ENCODE measurements at places on chromosomes 12 and 14.

GRCh38 chr12:23927907-23928306, 21.6 kb downstream of the SOX5 start:
- no peak for DNase-seq

DNA sequence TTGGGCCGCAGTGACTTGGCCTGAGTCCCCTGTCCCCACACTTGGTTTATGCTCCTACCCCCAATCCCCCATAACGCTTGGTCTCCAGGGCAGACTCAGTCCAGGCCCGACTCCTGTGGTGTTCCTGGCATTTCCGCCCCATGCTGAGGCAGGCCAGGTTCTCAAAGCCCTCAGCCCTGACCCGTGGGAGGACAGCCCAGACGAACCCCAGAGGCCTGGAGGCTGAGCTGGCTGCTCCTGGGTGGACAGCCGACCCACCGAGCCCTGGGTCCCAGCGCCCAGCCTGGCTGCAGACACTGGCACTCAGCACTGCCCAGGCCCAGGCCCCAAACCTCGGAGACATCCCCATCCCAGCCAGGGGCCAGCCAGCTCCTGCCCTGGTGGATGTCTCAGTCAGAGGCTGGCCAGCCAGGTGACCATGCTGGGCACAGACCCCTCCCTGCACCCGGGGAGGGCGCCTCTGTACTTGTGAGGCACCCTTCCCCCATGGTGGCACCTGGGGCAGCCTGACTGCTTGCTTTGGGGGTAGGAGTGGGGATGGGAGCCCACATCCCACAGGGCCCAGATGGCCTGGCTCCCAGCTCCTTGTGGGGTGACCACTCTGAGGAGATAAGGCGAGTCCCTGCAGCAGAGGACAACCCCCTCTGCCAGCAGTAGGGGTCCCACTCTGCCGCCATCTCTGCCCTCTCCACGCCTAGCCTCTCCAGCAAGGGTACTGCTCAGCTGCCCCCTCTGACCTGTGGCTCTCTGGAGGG, 1.4 kb downstream of the PLD4 start:
- peak; percentile 87 for DNase-seq

DNA sequence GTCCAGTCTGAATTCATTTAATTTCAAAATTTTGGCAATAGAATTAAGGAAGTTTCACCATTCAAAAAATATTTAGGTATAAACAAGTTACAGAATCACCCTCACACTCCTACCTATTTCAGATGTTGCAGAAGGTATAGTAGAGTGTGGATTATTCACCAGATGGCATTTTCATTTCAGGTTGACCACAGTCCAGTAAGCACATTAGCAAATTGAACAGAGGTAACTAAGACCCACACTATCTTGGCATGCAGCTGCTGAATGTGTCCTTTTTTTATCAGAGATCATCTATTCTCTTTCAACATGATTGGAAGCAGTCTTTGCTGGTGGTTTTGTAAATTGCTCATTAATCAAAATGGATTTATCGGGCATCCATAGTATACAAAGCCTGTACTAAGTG, 151.8 kb upstream of the GARIN6 start:
- no peak for DNase-seq

- DNase-seq, result peak; percentile 60
Observed at GRCh38 chr14:101500681-101501080, 60.6 kb upstream of the DIO3 start.

DNA sequence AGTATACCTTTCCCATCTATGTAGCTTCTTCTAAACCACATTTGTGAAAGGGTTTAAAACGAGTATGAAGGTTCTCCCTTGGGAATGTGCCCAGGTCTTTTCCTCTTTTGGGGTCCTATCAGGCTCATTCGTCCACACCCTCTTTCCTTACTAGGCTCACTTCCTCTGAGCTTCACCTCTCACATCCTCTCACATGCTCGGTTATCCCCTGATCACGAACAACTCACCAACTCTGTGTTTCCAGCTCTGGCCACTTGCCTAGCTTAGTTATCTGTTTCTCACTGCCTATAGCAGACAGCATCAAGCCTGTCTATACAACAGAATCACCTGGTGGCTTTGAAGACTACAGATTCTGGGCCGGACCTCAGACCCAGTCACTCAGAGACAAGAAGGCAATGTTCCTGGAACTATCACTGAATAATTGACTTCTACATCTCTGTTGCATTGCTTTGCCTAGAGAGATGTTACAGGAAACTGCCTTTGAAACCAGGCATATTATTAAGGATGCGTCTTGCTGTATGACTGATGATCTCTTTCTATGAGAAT, 158.2 kb downstream of the FOXN3 start:
- DNase-seq, result no peak

DNA sequence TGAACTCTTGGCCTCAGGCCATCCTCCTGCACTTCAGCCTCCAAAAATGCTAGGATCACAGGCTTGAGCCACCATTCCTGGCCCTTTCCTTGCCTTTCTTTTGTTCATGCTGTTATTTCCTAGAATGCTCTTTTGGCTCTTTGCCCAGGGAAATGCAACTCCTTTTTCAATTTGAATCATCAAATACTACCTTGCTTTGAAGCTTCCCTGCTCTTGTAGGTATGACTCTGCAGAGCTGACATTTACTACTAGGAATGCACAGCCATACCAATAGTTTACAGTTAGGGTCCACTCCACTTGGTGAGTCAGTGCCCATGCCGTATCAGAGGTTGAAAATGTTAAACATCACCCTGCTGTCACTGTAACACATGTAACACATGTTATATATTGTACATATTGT, 107.0 kb upstream of the CRY1 start:
- DNase-seq, result no peak

DNA sequence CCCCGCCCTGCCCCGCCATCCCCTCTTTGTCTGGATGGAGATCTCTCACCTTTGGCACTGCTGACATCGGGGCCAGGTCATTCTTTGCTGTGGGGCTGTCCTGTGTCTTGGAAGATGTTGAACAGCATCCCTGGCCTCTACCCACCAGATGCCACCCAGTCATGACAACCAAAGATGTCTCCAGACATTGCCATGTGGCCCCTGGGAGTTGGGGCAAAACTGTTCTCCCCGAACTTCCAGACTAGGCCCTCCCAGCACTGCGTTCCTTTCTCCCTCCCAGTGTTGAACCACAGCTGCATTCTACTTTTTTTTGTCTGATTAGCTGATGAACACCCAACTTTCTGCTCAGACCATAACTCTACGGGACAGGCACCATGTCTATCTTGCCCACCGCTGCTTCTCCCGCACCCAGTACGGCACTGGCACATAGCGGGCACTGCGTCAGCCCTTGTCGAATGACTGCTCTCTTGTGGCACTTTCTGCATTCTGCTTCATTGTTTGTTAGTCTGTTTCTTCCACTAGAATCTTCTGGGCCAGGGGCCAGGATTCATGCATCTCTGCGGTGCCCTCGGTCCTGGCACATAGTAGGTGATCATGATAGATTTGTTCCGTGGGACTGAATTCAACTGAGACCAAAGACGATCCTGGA, 13.1 kb upstream of the MYL2 start:
- DNase-seq, result peak; percentile 69

GRCh38 chr12:112328456-112329124, 53.6 kb downstream of the HECTD4 start:
- DNase-seq, result no peak

DNA sequence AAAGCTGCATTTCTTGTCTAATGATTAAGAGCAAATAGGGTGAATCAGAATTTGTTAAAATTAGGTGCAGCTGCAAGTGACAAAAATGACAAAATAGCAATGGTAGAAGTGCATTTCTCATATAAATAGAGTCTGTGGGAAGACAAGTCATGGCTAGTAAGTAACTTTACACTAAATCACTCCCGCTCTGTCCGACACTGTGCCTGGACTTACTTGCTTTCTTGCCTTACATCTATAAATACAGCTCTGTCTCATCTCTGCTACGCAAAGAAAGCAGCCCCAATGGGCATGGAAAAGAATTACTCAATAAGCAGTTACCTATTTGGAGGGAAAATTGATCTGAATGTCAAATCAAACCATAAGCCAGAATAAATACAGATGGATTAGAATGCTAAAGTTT, 245.4 kb upstream of the KRR1 start:
- DNase-seq, result no peak

GRCh38 chr14:81400202-81400678, at the start of gene STON2:
Gene STON2 (minus strand): TSS chr14:81400324. CDS start chr14:81398382, 1,942 bp downstream.
- no peak for DNase-seq

- no peak for DNase-seq
Observed at GRCh38 chr12:5348491-5348890, 83.4 kb upstream of the NTF3 start.

- DNase-seq, result peak; percentile 18
Observed at GRCh38 chr14:90839889-90840266, 23.6 kb upstream of the TTC7B start.

DNA sequence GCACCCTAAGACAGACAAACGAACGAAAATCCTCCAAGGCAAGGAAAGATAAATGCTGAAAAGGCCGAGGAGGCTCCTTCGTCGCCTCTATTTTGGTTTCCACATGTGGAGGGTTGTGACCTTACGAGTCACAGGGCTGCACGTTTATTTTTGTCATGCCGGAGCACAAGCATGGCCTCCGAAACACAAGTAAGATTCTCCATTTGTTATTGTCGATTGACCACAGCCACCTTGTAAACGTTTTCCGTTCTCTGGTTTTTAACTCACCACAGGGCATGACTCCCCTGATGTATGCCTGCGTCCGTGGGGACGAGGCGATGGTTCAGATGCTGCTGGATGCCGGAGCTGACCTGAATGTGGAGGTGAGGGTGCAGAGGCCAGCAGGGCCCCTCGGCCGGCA, 73.1 kb upstream of the PWP1 start:
- no peak for DNase-seq

DNA sequence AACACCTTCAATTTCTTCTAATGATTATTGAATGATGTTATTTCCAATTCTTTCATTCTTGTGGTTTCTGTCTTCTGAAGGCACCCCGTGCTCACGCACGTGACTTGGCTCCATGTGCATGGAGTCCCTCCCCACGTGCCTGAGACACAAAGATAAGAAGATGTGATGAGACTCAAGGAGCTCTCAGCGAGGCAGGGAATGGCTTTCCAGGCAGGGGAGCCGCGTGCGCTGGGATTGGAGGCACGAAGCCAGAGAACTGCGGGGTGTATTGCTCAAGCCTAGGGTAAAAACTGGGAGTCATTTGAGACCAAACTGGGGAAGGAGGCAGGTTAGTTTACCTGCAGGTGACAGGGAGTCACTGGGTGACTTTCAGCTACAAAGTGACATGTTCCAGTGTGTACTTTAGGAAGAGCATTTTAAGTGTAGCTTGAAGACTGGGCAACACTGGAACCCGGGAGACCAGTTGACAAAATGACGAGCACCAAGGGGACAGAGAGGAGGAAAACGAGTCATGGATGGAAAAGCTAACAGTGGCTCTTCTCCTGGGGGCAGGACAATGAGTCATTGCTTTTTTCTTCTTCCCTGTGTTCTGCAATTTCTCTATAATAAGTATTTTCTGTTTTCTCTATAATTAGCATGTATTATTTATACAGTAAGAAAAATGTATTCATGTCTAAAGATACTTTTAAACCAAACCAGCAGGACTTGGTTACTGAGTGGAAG, 311.7 kb upstream of the FKBP4 start:
- DNase-seq, result peak; percentile 86

DNA sequence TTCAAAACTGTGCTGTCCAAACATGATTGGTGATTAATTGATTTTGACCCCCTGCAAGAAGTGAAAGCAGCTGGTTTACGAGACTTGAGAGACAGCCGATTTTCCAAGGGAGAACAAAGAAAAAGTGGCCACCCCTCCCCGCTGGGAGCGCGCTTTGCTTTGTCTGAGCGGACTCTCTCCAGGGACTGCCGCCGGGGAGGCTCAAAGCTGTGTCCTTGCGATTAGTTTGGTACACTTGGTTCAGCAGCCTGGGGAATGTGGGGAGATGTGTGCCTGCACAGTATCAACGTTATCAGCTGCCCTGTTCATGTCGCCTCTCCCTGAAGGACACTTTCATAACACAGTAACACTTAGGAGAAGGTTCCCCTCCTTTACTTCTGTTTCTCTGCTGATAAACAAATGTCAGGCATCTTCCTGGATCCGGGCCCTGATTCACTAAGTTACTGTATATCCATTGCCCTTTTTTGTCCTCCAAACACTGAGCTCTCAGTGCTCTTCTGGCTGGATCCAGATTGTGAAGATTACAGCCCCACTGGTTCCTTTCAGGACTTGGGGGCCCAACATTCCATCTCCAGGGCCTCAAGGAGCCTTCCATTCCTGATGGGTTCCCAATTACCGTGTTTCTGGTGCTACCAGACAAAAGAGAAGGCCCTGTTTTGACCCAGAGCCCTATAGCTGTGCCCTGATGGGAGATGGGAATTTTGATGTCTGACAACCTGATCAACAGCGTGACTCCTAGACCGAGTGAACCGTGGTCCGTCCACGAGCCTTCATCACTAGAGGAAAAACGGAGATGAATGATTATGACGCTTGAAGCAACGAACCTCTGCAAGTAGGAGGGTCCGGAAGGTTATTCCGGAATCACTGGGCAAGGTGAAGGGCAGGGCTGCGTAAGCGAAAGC, 31.7 kb upstream of the TUBA1C start:
- DNase-seq, result no peak

GRCh38 chr12:46553911-46554310, 181.3 kb upstream of the SLC38A2 start:
- DNase-seq, result no peak

- DNase-seq, result no peak
Observed at GRCh38 chr14:32571995-32572866, 243.1 kb downstream of the AKAP6 start.

DNA sequence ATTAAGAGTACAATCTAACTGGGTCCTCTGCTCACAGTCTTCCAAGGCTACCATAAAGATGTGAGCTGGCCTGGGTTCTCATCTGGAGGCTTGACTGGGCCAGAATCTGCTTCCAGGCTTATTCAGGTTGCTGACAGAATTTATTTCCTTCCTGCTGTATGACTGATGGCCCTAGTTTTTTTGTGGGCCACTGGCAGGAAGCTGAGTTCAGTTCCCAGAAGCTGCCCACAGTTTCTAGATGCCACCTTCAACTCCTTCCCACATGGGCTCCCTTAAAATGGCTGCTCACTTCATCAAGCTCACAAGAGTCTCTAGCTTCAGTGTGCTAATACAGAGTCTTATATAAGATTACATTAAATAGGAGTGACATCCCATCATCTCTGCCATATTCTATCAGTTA, 121.7 kb upstream of the CAND1 start:
- no peak for DNase-seq

GRCh38 chr14:50758945-50759344, 72.0 kb downstream of the NIN start:
- DNase-seq, result no peak

- no peak for DNase-seq
Observed at GRCh38 chr12:54959291-54960018, 25.1 kb downstream of the TESPA1 start.

Data from mesenteric fat pad (tissue), 1 donor.